ENCODE measurements at places on chromosomes 3 and 15. TPM values are rescaled to one million over a fixed set of nuclear protein-coding genes. Genes with fewer than 3 reads are reported as not detected.

BLM gene
- total RNA-seq, result 2.4 TPM

TNFAIP8L3 gene
- total RNA-seq, result 29.9 TPM

PLA2G4D gene
- not detected for total RNA-seq

GPR149 gene
- total RNA-seq, result not detected

CCR9 gene
- not detected for total RNA-seq

KBTBD13 gene
- not detected for total RNA-seq

LRRC15 gene
- total RNA-seq, result under 0.01 TPM

CD276 gene
- total RNA-seq, result 82.4 TPM

PRR20G gene
- total RNA-seq, result not detected

RFT1 gene
- 13.9 TPM for total RNA-seq

TARS3 gene
- total RNA-seq, result 8.8 TPM

TRPM7 gene
- total RNA-seq, result 32.9 TPM

EPB42 gene
- not detected for total RNA-seq

SKOR1 gene
- total RNA-seq, result 0.09 TPM

SEMA5B gene
- 0.09 TPM for total RNA-seq

Measured in endothelial cell of coronary artery (primary cell).